ENCODE measurements at places on chromosomes 6 and 20.

GRCh38 chr6:21133901-21134300 lies 459.6 kb upstream of the SOX4 start:
- no peak for DNase-seq

DNA sequence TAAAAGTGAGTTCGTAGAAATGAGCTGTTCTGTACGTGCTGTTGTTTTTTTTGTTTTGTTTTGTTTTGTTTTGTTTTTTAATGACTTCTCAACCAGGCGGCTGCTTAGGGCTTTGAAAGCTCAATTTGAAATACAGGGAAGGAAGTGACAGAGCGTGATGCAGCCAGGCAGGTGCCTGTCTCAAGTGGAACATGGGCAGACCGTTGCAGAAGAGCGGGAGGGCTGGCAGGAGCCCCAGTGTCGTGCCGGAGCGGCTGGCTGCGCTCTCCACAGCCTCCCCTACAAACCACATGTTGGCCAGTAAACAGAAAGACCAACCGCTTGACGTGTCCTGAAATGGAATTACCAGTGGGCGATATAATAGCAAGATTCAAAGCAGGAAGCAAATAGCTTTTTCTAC lies 164.9 kb upstream of the RREB1 start:
- no peak for DNase-seq

GRCh38 chr20:12555369-12555768 lies 453.4 kb upstream of the SPTLC3 start:
- DNase-seq: no peak

- DNase-seq: no peak
These were observed 545.0 kb upstream of the EPHA7 start for GRCh38 chr6:93964321-93964720.

All from SK-N-SH (cell line).